ENCODE measurements at places on chromosomes 12 and 14. TPM values are rescaled to one million over a fixed set of nuclear protein-coding genes. Genes with fewer than 3 reads are reported as not detected.

The IFNG-AS1 gene
- total RNA-seq, result 0.32 TPM

The LMBR1L gene
- total RNA-seq, result 52.4 TPM

The TOMM20L gene
- total RNA-seq, result not detected

The ESR2 gene
- 1.7 TPM for total RNA-seq

The DTX1 gene
- total RNA-seq, result 3.3 TPM

The TMTC2 gene
- total RNA-seq, result 95.3 TPM

The LIN7A gene
- 31.2 TPM for total RNA-seq

The TAS2R9 gene
- 0.37 TPM for total RNA-seq

The EEF1AKMT3 gene
- 11.9 TPM for total RNA-seq

The RIMBP2 gene
- 2.7 TPM for total RNA-seq

The KCNC2 gene
- total RNA-seq, result 0.32 TPM

DNA sequence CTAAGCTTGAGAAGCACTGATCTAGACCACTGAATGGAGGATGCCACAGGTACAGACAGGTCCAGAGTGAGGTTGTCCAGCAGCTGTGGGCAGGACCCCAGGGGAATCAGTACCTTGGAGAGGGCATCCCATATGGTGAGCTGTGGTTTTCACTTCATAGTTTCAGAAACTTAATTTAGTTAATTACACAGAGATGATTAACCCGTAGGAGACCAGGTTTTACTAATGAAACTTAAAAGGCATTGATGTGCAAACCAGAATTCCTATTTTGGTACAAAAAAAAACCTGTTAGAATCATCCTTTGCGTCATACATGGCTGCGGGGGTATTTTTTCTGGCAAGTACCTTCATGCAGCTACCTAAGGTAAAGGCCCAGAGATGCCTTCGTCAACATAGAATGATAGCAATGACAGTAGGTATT lies 159.3 kb downstream of the DACT1 start:
- DNase-seq, result no peak

DNA sequence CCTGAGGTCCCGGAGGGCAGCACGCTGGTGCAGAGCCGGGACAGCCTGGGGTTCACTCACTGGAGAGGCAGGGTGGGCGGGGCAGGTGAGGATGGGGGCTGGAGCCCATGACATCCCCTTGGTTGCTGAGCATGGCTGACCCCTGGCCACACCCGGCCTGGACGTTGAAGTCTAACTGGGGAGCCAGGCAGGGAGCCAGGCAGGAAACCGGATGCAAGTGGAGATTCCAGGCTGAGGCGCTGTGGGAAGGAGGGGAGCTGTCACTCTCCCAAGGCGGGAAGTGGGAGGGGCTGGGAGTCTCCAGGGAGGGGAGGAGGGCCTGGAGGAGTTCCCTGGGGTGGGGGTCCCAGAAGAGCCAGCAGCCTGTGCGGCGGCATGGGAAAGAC lies 7.7 kb upstream of the INF2 start:
- DNase-seq, result peak; percentile 77

DNA sequence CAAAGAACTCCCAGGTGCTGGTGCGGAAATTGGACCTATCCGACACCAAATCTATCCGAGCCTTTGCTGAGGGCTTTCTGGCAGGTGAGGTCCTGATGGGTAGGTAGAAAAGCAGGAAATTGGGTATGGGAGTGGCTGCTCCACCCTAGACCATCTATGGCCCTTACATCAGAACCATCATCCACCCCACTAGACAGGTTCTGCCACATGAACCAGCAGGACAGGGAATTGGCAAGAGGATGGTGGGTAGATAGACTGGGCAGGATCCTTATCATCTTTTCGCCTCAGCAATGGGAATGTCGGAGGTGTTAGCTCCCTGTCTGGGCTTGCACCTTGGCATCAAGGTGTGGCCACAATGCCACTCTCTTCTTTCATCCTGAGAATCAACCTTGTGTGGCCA lies 23.5 kb downstream of the RDH12 start:
- DNase-seq, result no peak

DNA sequence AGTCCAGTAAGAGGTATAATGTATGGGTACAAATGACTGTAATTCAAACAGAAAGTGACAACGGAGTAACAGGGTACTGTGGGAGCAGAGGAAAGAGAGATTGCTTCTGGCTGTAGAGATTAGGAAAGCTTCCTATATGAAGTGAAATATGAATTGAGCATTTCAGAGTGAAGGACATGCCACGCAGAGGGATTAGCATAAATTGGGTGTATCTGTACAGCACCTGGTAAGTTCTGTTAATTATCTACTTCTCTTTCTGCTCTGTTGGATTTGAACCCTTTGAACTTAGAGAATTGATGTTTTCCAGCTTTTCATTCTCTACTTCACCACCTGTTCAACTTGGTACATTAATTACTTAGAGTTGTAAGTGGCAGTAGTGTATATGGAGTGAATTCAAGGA lies 8.8 kb downstream of the STK38L start:
- no peak for DNase-seq

GRCh38 chr12:64082116-64082515 lies 140.0 kb downstream of the KICS2 start:
- no peak for DNase-seq

DNA sequence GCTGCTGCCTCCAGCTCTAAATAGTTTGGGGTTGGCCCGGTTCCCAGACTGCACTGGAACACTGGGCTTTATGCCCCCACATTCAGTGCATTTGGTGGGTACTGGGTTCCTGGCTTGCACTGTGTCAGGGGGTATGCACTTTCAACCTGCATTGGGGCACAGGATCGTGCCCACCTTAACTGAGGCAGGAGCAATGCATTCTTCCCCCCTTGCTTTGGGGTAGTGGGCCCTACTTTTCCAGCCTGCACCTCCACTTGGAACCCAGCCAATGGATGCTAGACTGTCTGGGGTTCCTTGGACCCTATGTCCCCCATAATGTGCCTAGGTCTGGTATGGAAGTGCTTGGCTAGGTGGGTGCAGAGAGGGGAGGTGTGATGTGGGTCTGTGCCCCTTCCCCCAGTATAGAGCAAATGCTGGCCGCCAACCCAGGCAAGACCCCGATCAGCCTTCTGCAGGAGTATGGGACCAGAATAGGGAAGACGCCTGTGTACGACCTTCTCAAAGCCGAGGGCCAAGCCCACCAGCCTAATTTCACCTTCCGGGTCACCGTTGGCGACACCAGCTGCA lies 615 bp downstream of the TARBP2 start:
- DNase-seq, result no peak

DNA sequence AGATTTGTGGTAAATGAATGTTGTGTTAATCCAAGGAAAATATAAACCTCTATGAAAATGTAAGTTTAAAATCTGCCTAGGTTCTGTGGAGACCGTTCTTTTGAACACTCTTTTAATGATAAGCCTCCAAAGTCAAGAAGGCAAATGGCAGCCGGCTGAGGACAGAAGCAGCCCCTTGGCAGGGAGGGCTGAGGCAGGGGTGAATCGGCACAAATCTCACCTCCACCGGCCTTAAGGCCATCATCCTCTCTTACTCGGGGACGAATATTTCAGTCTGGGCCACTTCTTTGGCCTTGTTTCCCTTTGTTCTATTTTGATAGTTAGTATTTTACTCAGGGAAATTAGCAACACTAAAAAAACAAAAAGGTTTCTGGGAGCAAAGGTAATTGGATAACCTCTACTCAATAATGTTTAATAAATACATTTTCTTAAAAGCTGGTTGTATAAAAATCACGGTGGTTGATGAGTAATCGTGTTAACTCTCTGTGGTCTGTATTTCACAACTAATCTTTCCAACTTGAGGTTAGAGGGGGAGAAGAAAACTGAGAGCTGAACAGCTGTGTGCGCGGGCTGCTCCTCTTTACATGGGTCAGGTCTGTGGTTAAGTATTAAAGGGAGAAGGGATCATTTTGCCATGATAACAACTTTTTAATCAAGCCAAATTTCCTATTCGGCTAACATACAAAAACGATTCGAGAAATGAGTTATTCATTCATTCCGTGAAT lies 18.6 kb downstream of the LGMN start:
- no peak for DNase-seq

- no peak for DNase-seq
Observed at GRCh38 chr12:101941306-101942249, 64.2 kb downstream of the DRAM1 start.

DNA sequence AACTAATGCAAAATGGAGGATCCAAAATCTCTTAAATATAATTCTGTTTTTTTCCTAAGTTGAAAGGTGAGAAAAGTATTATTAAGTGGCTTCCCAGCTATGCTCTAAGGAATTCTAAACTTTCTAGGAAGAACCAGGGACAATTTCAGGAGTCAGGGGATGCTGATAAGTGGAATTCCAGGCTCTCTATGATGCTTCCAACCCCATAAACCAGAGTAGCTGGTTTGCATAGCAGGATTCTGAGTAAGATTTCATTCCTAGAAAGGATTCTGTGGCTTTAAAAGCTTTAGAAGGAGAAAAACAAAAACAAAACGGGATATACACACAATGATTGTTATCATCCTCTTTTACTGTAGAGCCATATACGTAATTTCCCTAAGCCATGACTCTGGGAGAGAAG lies 93.9 kb downstream of the SLC16A7 start:
- DNase-seq, result no peak

GRCh38 chr12:119682639-119683252 lies 14.8 kb downstream of the PRKAB1 start:
- no peak for DNase-seq

DNA sequence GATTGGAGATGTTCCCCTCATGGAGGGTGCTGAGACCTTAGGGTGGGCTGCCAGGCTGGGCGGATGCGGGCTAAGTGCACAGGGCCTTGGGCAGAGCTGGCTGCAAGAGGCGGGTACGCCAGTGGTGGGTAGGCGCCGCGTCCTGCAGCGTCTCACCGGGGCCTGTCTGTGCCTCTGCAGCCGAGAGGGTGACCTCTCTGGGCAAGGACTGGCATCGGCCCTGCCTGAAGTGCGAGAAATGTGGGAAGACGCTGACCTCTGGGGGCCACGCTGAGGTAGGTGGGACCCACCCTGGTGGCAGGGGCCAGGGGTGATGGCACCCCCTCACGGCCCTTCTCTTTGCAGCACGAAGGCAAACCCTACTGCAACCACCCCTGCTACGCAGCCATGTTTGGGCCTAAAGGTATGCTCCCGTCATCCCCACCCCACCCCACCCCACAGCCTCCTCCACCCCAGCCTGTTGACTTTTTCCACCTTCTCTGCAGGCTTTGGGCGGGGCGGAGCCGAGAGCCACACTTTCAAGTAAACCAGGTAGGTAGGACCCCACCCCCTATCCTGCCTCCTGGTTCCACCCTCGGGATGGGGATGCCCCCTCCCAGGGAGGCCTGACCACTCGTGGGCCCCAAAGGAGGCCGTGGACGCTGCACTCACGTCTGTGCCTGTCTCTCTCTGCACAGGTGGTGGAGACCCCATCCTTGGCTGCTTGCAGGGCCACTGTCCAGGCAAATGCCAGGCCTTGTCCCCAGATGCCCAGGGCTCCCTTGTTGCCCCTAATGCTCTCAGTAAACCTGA lies 1.5 kb downstream of the CRIP1 start:
- DNase-seq, result no peak

DNA sequence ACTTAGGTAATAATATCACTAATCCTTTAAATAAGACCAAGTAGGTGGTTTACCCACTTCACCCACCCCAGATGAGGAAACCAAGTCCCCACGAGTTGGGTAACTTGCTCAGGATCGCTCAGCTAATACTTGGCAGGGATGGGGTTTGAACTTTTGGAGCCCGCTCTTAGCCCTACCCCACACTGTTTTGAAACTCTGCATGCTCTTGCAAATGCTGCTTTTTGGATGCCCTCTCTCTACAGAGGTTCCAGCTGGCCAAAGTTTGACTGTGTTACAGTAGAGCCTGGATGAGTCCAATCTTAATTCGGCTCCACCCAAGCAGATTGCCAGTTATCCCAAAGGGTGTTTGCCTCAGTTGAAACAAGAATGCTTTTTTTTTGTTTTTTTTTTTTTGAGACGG lies 6.8 kb downstream of the PLEKHG3 start:
- DNase-seq, result no peak

DNA sequence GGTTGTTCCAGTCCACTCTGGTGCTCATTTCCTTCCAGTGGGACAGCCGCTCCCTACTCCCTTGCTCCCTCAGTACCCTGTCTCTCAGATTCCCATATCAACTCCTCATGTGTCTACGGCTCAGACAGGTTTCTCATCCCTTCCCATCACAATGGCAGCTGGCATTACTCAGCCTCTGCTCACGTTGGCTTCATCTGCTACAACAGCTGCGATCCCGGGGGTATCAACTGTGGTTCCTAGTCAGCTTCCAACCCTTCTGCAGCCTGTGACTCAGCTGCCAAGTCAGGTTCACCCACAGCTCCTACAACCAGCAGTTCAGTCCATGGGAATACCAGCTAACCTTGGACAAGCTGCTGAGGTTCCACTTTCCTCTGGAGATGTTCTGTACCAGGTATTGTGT lies 69.9 kb downstream of the RAD52 start:
- no peak for DNase-seq

DNA sequence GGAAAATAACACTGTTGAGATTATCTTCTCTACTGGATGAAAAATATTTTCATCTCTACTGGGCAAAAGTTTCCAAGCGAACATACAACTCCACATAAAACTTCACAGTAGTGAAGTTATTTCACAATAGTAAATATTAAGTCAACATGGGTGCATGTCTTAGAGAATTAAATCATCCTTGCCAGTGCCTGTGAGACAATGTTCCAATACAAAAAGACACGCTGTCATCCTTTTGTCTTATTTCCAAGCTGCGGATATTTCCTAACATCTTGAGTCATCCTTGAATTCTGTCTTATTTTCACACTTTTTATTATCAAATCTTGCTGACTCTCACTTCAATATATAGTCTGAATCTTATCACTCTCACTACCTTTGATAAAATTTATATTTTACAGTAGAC lies 142.9 kb upstream of the KITLG start:
- no peak for DNase-seq

GRCh38 chr12:114692186-114693058 lies 8.4 kb upstream of the TBX3 start:
- no peak for DNase-seq
